Small intestine (tissue), 16 donors: ENCODE measurements at places on chromosomes 4 and X.

DNA sequence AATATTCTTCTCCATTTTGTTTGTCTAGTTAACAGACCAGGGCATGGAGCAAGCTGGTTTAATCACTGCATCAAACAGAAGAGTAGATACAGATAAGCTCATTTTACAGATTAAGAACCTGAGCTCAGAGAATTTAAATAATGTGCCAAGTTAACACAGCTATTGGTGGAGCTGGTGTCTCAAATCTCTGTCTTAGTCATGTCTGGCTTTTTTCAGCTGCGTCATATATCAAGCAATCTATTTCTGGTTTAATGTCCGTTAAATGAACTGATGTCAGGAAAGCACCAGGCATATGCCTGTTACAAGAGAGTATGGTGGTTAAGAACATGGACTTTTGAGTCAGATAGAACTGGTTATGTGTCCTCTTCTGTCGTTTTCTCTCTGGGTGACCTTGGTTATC lies 79.8 kb upstream of the ADGRA3 start:
- DNase-seq: no peak

DNA sequence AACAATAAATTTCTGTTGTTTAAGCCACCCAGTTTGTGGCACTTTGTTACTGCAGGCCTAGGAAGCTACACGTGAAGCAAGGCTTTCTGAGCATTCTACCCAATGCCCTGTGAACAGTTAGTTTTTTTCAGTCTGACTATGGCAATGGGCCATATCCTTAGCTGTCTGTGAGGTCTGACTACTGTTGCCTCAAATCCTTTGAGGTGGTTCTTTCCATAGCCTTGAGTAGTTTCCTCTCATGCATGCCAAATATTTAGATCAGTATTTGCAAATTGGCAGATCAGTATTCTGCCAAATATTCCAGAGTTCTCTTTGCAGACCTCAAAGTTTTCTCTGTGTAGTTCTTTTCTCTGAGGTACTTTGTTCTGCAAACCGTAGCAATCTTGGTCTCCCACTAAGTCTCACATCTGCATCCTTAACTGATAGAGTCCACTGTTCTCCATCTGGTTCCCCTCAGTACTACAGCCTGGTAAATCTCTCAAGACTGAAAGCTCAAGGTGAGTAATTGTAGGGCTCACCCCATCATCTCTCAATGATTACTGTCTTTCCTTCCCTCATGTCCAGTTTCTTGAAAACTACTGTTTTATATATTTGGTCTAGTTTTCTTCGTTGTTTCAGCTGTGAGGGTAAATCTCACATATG lies 984.9 kb upstream of the INTU start:
- DNase-seq: no peak

DNA sequence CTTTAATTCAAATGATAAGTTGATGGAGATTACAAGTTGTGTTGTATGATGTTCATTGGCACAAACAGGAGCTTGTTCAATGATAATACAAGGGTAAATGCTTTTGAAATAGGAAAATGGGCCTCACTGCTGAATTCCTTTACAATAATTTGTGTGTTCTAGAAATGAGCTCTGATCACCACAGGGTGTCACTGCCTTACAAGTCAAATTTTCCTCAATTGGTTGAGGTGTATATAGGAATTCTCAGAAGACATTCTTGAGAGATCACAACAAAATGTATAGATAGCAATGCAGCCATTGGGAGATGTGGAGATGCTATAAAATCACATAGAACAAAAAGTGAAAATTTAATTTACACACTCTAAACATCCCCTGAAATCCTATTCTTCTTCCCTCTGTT lies 49.6 kb downstream of the KLF8 start:
- DNase-seq: peak; percentile 8

DNA sequence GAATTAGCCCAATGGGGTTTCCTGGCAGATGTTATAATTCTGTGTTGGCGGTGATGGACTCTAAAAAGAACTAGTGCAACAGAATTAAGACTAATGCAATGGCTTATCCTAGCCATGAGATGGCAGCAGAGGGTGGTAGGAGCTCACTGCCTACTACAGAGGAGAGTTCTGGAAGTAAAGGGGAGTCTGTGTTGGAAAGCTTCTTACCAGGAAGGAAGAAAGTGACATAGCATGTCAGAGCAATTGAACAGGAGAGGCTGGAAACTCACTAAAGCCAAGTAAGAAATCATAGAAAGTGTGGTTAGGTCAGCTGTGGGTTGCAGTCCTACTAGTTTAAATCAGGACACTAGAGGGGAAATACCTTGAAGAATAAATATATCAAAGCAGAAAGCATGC lies 6.3 kb upstream of the TRPC5OS start:
- DNase-seq: peak; percentile 68

DNA sequence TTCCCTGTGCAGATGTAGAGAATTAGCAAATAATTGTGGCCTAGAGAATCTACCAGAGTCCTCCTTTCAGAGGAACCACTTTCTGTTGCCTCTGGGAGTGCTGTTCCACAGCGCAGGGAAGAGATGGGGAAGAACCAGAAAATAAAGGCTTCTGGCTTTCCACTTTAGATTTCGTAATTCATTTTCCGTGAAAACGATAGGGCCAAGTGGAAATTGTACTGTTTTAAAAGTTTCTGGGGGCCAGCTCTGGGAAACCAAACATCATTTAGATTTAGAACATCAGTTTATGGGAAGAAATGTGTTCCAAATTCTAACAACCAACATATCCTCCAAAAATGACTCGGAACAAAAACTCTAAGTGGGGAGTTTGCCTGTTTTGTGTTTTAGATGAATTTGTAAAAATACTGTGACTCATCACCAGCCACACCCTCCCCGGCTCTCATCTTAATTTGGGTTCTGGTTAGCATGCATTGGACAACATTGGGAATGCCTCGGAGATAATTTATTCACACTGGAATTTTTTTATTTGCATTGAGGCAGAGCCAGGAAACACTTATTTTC lies 65.2 kb upstream of the LNX1 start:
- DNase-seq: no peak

DNA sequence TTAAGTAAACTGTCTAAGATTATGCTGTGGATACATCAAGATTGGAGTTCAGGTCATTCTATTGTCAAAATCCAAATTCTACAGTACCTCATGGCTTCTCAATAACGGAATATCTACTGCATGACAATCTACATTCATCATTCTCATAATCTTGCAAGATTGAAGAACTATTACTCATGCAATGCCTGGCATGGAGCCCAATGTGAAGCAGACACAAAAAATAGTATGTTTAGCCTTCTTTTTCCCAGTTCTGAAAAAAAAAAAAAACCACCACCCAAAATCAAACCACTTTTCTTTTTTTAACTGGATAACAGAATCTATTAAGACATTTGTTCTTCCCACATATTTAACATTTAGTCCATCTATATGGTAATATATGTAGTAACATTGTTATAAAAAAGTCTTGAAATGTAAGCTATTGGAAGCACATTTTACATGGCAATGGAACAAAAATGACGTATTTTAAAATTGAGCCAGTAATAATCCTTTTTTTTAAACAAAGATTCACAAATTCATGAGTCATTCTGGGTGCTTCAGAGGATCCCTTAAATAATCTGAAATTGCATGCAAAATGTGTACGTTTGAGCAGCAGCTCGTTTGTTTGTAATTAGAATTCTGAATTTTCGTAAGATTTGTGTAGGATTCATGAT lies 232.2 kb upstream of the FMR1 start:
- no peak for DNase-seq

DNA sequence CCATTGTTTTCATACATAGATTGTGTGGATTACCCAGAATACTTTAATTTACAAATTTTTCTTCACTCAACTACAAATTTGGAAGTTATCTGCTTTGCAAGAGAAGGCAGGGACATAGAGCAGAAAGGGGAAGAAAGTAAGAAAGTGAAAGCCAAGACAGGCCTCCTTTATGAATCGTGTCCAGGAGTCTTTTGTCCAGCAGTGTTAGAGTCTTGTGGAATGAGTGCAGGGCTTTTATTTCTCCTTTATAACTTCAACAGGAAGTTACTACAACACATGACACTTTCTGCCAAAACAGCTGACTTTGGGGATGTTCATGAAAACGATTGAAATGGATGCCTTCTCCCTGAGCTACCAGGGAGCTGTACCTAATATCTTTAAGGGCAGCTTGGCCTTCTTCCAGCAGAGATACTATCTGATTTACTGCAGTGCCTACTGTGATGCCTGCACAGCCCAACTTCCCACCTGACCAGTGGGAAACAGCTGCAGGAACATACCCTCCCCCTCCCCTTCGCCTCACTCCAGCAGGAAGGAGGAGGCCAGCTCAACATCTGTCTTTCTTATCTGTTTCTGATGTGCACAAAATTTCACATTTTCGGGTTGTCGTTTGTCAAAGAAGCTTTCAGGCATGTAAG lies 557.7 kb upstream of the SLIT2 start:
- DNase-seq: no peak

GRCh38 chr4:76589402-76589801 lies 154.4 kb downstream of the SHROOM3 start:
- DNase-seq: peak; percentile 86

GRCh38 chr4:92789741-92790140 lies 486.0 kb downstream of the GRID2 start:
- no peak for DNase-seq

DNA sequence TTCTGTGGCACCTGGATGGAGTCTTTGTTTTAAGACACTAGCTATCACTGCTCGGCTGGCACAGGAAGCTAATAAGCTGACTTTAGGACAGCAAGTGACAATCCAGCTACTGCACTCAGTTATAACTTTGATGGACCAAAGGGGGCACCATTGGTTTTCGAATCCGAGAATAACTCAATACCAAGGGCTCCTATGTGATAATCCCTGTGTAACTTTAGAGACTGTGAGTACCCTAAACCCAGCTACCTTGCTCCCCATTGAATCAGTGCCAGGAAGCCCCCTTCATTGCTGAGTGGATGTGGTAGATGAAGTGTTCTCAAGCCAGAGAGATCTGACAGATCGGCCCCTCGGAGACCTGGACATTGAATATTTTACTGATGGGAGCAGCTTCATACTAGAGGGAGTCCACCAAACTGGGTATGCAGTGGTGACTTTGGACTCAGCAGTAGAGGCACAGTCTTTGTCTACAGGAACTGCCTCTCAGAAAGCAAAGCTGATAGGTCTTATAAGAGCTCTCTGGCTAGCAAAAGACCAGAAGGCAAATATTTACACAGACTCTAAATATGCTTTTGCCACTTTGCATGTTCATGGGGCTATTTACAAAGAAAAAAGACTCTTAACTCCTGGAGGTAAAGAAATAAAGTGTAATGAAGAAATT lies 35.5 kb upstream of the UGT2B7 start:
- DNase-seq: no peak

GRCh38 chr4:47427935-47428334 lies 35.6 kb downstream of the COMMD8 start:
- no peak for DNase-seq

DNA sequence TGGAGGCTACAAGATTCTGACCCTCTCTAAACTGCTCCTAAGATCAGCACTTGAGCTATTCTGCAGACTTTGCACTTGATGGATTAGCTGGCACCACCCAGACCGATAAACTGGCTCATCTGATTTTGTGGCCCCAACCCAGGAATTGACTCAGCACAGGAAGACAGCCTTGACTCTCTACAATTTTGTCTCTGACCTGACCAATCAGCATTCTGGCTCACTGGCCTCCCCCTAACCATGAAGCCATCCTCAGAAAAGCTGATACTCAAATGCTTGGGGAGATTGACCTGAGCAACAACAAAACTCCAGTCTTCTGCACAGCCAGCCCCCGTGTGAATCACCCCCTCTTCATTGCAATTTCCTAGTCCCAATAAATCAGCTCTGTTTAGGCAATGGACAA lies 195.4 kb upstream of the PPP1R2C start:
- peak; percentile 17 for DNase-seq

GRCh38 chrX:103584596-103584995 lies 719 bp upstream of the TCEAL4 start:
- peak; percentile 1 for DNase-seq

GRCh38 chr4:153748378-153748777 lies 11.4 kb downstream of the RNF175 start:
- DNase-seq: no peak

DNA sequence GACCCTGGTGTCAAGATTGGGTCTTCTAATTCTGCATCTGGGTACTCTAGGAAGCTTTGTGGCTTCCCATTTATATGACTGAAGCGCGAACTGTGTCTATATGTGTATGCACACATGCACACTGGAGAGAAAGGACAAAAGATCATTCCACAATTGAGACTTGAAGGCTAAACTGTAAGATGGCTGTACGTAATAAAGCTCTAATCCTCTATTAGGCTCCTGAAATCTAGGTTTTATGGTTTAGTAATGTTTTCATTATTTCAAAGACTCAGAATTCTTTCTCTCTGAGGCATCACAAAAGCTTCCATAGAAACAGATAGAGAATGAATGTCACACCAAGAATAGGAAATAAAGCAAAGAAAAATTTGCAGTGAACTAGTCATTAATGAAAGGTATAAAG lies 320.7 kb upstream of the FTHL17 start:
- no peak for DNase-seq

- no peak for DNase-seq
These were observed 15.6 kb downstream of the XKRX start for GRCh38 chrX:100913111-100913510.

DNA sequence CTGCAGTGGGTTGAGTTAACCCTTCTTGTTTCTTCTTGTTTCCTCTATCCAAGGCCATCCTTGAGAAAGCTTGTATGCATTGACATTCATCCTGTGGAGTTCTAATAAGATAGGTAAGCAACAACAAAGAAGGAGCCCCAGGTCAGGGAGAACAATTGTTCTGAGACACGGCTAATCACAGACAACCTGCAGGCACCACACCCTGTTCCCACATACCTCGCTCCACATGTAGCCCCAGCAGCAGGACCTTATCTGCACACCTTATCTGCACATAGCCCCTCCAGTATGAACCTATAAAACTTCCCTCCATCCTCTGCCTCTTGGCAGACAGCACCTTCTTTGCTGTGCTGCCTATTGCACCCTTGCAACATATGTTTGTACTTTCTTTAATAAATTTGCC lies 129.1 kb downstream of the MSL3 start:
- peak; percentile 27 for DNase-seq

DNA sequence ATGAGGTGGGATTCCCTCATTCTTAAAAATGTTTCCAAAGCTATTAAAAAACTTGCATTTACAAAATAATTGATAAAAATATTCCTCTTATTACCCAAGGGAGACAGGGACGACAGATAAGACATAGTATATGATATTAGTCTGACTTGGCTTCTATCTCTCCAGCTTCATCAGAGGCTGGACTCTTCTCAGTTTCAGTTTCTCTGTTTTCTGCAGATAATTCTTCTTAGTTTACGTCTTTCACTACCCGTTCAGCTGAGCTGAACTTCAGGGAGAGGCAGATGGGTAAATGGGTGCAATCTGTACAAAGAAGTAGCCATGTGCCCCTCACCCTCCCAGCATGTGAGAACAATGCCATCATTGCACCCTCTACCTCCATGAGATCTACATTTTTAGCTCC lies 214.0 kb upstream of the SLIT2 start:
- DNase-seq: no peak

GRCh38 chrX:68761086-68761485 lies 67.7 kb upstream of the EFNB1 start:
- no peak for DNase-seq

GRCh38 chr4:51909236-51909703 lies 66.3 kb downstream of the DCUN1D4 start:
- DNase-seq: peak; percentile 98

GRCh38 chr4:93513851-93514250 lies 314.7 kb upstream of the ATOH1 start:
- DNase-seq: no peak

GRCh38 chr4:110533940-110534339 lies 58.0 kb downstream of the ENPEP start:
- DNase-seq: no peak
